ENCODE measurements at places on chromosomes 4 and X.

DNA sequence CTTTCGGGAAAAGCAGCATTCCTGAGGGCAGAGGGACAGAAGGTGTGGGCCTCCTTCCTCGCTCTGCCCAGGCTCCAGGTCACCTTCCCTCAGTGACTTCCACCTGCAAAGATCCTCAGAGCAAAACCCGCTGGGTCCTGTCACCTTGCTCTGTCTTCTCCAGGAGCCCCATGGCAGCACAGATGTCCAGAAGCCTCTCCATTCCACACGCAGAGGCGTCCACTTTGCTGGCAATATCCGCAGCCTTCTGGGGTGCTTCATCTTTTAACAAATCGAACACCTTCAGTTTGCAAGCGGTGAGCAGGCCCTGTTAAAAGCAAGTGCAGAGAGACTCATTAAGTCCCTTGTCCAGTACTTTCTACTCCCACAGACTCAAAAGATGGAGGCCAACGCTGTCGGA lies 27.3 kb downstream of the ASMTL start:
- DNase-seq = no peak

GRCh38 chrX:70128071-70128470 lies 5.2 kb upstream of the IGBP1 start:
- DNase-seq = no peak

DNA sequence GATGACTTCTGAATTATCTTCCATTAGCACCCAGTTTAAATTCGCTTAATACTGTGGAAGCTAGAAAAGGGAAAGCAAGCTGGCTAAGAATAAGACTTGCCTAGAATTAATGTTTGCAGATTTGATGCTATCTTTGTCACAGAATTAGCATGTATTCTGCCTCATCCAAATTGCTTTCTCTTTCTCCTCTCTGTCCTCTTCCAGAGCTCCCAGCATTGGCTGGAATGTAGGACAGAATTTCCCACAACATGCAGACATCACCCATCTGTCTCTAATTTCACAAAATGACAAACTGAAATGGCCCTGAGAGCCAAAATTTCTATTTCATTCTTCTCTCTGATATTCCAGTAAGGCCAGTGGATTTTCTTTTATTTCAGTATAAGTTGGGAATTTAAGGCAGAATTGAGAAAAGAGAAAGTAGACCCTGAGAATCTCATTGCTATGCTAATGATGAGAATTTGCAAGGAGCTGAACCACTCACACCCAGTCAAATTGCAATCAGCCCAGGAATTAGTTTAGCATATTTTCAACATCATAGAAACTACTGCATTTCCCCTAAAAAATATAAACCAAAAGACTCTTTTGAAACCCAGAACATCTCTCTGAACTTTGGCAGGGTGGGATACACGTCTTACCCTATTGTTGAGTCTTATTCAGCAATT lies 188.8 kb downstream of the RCHY1 start:
- DNase-seq = no peak

DNA sequence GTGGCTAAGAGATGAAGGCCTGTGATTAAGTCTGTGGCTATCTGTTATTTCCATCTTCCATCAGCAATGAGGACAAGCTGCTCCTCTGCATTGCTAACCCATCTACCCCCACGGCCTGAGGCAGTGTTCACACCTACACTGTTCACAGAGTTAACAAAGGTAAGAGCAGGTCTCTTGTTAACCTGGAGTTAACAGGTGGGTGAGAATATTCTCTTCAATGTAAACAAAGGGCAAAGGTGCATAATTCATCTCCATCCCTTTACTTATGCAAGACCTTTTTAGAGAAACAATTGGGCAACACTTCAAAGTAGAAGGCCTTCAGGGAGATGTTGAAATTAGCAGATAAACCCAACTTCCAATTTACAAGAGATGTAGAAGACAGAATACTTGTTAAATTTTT lies 2.8 kb downstream of the SLC35A2 start:
- DNase-seq = no peak

DNA sequence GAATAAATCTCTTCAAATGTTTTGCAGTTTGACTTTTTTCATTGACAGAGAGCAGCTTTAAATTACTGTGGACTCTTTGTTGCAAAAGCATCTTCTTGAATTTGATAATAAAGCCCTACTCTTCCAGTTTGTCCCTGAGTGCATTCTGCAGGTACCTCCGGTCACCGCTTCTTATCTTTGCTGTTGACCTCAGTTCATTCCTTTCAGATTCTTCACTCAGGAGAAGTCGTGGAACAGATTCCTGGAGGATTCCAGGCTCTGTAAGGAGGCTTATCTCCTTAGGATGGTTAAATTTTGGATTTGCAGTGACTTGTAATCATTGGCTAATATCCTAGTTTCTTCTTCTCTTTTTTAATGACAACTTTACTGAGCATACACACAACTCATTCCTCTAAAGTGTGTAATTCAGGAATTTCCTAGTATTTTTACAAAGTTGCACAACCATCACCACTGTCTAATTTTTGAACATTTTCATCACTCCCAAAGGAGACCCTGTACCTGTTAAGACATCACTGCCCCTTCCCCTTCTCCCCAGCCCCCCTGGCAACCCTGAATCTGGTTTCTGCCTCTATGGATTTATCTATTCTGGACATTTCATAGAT lies 22.0 kb downstream of the TBL1X start:
- no peak for DNase-seq

DNA sequence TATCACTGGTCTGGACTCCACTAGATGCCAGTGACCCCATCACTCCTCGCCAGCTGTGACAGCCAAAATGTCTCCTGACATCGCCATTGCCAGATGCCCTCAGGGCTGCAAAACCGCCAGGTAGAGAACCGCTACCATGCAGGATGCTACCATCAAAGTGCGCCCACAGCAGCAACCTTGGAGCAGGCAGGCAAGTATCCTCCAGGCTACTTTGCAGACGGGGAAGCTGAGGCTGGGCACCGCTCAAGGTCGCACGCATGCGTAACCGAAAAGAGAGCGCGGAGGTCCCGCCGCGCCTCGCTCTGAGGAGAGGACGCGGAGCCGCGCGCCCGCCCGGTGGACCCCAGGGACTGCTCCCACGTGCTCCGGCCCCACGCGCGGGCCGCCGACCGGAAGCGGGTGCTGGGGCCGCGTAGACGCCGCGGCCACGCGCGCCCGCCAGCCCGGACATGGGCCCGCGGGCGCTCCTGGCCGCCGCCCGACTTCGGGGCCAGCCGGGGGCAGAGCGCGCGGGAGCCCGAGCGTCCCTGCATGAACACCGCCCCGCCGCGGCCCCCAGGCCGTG lies at the start of gene STS:
Gene STS (plus strand): TSS at position 300 of the 565 bp plus-strand sequence. CDS start 105,488 bp downstream, outside the sequence.
- peak; percentile 40 for DNase-seq

DNA sequence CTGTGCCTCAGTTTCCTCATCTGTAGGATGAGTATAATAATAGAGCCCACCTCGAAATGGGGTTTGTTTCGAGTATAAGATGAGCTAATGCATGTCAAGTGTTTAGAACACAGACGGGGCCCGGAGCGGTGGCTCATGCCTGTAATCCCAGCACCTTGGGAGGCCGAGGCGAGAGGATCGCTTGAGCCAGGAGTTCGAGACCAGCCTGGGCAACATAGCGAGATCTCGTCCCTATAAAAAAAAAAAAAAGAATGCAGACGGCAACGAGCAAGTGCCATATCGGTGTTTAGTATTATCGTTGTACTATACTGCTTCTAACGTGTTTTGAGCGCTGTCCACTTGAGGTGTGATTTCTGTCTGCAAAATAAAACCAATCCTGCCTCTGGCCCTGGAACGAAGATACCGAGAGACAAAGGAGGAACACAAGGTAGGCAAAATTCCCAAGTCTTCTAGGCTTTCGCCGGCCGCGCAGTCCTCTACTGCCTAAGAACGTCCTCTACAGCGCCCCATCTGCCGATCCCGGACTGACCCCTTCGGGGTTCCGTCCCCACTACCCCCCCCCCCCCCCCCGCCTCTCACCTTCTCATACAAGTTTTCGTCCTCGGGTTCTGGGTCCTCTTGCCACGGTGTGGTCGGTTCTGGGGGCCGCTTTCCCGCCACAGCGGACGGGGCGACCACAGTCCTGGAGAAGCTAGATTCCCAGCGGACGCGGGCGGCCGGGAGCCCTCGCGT lies 442 bp downstream of the NDUFB11 start:
- DNase-seq = peak; percentile 25

GRCh38 chr4:118682928-118683327 lies 2.3 kb upstream of the METTL14 start:
- no peak for DNase-seq

- no peak for DNase-seq
These were observed 263.5 kb upstream of the PCDH7 start for GRCh38 chr4:30456716-30457115.

DNA sequence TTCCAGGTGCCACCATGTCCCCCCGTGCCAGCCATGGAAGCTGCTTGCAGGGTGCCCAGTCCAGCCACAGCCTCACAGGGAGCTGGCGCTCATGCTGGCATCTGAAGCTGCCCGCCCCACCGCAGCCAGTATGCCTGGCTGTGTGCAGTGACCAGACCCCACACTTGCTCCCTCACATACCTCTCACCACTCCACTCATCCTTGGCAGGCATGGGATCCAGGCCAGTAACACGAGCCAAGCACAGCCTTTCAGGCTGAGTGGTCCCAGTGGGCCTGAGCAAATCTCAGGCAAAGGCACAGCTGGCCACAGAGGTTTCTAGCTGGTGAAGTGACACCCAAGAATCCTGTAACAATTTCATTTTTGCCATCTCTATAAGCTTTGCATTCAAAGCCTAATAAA lies 48.4 kb upstream of the SEC24B start:
- no peak for DNase-seq
